ENCODE measurements at places on chromosomes 13 and 19.

GRCh38 chr13:43874504-43875092 is 4.9 kb downstream of the CCDC122 start:
- no peak for DNase-seq

- DNase-seq: no peak
These were observed 21.1 kb downstream of the PPP1R37 start for GRCh38 chr19:45114116-45114515.

- no peak for DNase-seq
These were observed 147.5 kb downstream of the NDFIP2 start for GRCh38 chr13:79628463-79628862.

DNA sequence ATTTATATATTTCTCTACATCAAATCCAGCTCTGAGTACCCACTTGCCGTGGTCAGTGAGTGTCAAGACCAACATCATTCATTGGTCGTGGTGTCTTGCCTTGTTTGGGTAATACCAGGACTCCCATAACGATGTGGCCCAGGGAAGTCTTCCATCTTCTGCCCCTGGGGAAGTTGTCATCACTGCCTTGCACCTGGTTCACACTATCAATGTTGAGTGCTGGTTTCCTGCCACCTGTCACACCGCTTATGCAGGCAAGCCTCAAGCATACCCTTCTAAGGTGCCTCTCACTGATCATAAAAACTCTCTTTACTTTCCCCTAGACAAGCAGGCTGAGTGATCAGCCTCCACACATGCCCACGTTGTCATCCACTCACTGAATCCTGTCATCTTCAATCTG is 382.4 kb downstream of the KCTD12 start:
- no peak for DNase-seq

- DNase-seq: no peak
These were observed 5.0 kb upstream of the ONECUT3 start for GRCh38 chr19:1748115-1748872.

DNA sequence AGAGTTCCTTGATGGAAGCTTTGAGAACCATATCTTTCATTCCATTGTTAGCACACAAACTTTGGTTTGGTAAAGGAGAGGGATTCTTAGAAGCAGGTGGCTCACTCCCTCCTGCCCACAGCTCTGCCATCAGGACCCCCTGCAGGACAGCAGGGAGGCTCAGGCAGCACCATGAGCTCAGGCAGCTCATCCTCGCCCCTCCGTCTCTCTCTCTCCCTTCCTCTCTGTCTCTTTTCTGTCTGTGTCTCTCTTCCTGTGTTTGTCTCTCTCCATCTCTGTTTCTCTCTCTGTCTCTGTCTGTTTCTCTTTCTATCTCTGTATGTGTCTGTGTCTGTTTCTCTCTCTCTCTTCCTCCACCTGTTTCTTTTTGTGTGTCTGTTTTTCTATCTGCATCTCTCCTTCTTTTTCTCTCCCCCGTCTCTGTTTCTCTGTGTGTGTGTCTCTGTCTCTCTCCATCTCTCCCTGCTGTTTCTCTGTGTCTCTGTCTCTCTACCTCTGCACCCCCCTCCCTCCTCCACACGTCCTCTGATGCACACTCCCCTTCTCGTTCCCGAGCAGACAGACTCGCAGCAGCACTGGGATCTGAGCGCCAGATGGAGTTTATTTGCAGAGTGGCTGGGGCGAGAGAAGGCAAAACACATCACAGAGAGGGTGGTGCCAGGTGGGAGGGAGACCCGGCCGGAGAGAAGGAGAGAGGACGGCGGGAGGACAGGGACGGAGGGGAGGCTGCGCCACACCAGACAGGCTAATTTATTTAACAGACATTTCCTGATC is 8.7 kb downstream of the SBK2 start:
- no peak for DNase-seq

DNA sequence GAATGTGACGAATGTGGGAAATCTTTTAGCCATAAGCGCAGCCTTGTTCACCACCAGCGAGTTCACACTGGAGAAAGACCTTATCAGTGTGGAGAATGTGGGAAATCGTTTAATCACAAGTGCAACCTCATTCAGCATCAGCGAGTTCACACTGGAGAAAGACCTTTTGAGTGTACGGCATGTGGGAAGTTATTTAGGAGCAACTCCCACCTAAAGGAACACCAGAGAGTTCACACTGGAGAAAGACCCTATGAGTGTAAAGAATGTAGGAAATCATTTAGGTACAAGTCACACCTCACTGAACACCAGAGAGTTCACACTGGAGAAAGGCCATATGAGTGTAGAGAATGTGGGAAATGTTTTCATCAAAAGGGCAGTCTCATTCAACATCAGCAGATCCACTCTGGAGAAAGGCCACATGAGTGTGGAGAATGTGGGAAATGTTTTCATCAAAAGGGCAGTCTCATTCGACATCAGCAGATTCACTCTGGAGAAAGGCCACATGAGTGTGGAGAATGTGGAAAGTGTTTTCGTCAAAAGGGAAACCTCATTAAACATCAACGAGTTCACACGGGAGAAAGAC is 7.6 kb downstream of the ZNF776 start:
- DNase-seq: no peak

- no peak for DNase-seq
These were observed 21.0 kb downstream of the TNFSF9 start for GRCh38 chr19:6551607-6552450.

DNA sequence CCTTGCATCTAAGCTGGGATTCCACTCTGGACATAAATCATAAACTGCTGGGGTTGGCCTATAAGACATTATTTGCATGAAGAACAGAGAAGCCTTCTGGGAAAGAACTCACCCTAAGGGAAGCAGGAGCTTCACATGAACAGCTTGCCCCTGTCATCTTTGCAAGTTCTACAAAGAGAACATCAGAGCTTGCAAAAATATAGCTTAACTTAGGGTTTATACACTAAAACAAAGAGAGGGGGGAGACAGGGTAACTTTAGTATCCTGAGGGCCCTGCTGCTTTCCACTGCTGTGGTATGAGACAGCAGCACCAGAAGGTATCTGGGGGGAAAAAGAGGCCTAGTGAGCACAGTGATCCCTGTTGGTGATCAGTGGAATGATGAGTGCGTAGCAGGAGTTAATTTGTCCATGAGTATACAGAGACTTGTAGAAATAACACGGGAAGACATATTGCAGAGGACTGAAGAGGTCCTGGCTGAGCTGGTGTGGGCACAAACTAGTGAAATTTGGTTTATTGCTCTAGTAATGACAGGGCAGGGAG is 116.1 kb upstream of the TSC22D1 start:
- no peak for DNase-seq

DNA sequence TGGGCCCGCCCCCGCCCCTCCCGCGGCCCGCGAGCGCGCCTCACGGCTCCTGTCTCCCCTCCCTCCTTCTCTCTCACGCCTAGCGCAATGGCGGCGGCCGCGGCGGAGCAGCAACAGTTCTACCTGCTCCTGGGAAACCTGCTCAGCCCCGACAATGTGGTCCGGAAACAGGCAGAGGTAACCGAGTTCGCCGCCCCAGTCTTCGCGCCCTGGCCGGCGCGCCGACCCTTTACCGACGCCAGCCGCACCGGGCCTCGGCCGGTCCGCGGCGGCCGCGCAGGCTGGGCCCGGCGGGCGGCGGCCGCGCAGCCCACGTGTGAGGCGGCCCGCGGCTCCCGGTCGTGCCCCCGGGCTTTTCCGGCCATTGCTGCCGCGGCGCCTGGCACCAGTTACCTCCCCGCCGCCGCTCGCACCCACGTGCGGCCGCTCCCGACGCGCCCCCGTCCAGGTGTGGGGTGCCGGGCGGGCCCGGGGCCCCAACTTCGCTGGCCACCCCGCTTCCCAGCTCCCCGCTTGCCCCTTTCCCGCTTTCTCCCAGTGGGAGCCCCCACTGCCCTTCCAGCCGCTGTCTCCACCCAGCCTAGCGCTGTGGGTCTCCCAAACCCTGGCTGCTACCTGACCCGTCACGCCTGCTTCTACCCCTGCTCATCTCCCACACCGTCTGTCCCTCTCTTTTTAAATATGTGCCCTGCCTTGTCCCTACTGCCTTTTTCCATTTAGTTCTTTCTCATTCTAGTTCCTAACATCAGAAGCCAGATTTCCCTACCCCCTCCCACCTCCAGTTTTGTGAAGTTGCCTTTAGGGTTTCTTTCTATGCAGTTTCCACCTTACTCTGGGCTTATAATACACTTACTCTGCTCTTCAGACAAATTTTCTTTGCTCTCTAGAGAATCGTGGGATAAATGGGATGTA is 23.4 kb downstream of the IPO5 start:
- no peak for DNase-seq

DNA sequence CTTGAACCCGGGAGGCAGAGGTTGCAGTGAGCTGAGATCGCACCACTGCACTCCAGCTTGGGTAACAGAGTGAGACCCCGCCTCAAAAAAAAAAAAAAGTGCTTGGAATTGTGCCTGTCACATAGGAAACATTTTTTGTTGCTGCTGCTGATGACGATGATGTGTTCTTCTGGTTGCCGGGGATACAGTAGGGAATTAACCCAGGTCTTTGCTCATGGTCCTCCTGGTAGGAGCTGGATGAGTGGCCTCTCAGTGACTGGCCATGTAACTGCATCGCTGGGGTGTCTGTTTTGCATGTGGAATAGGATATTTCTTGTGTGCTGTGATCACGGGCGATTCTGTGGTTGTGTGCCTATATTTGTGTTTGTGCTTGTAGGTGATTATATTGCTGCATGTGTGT is 4.7 kb upstream of the CNFN start:
- no peak for DNase-seq

DNA sequence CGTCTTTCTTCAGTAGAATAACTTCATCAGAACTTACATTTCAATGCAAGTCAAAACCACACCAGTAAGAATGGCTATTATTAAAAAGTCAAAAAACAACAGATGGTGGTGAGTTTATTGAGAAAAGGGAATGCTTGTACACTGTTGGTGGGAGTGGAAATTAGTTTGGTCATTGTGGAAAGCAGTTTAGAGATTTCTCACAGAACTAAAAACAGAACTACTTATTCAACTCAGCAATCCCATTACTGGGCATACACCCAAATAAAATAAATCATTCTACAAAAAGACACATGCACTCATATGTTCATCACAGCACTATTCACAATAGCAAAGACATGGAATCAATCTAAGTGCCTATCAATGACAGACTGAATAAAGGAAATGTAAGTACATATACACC is 231.2 kb downstream of the NHLRC3 start:
- no peak for DNase-seq

DNA sequence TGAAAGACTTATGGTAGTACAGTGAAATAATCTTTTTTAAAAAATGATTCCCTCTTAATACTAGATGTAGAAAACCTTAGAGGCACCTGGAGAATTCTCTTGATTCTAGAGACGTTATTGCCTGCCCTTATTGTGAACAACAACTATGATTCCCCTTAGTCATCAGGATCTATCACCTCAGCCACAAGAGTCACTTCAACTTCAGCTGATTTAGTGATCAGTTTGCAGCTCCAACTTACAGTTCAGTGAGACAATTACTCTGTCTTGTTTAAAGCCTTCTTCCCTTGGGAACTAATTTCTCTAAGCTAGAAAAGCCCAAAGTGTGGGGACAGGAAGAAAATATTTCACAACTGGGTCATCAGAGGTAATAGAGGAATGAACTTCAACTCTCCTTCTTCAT is 254.3 kb upstream of the SLITRK1 start:
- DNase-seq: no peak

GRCh38 chr19:38409631-38410133 is 6.8 kb downstream of the FAM98C start:
- no peak for DNase-seq

DNA sequence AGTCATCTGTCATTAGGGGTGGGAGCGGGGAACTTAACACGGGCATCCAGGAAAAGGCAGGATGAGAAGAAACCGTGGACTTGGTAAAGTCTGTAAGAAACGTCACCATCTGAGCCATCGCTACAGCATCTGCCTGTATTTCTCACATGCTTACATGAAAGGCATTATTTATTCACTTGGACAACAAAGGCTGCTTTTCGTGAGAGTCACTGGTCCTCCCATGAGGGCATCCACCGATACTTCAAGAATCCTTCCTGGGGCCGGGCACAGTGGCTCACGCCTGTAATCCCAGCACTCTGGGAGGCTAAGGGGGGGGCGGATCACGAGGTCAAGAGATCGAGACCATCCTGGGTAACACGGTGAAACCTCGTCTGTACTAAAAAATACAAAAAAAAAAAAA is 16.1 kb downstream of the ZNF446 start:
- no peak for DNase-seq

GRCh38 chr19:17330262-17331044 is 4.2 kb downstream of the ANO8 start:
- DNase-seq: no peak

DNA sequence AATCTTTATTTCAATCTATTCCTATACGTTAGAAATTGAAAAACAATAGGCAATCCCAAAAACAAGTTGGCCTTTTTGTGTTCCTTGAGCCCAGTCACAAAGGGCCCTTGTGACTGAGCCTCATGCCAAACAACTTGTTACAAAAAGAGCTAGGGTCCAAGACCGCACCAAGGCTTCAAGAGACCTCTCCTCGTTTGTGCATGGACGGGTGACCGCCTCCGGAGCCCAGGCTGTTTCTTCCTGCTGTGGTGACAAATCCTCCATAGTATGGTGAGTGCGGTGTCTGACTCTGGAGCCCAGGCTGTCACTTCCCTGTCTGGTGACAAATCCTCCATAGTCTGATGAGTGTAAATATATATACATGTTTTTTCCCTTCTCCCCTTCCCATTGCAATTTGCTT is 63.7 kb downstream of the ZNF93 start:
- DNase-seq: no peak

DNA sequence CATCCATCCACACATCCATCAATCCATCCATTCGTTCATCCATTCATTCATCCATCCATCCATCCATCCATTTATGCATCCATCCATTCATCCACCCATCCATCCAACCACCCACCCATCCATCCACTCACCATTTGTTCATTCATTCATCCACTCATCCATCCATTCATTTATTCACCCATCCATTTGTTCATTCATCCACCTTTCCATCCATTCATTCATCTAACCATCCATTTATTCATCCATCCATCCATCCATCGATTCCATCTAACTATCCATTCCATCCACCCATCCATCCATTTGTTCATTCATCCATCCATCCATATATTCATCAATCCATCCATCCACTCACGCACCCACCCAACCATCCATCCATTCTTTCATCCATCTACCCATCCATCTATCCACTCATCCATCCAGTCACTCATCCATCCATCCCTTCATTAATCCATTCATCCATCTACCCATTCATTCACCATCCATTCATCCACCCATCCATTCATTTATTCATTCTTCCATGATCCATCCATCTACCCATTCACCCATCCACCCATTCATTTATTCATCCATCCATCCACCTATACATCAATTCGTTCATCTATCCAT is 225.0 kb downstream of the TUBA3C start:
- no peak for DNase-seq

DNA sequence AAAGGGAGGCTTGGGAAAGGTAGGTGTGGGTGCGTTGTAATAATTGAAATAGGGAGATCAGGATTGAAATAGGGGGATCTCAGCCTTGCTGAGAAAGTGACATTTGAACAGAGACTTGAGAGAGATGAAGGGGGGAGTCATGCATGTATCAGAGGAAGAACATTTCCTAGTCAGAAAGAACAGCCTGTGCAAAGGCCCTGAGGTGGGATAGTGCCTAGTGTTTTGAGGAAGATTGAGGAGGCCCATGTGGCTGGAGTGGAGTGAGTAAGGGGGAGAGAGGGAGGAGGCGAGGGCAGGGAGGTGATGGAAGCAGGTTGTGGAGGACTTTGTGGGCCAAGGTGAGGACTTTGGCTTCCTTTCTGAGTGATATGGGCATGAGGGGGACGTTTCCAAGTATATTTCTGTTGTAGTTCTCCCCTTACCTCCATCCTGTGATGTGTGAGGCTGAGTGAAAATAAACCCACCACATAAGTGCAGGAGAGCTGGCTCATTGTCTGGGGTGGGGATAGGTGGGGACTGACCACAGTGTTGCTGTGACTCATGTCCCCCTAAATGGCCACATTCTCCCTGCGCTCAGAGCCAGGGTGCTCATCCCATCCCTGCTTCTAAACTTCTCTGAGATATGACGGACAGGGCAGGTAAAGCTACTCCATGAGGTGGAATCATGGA is 17.8 kb downstream of the ACTL9 start:
- DNase-seq: no peak

Data from nucleus accumbens (tissue), 56 donors.